ENCODE measurements at places on chromosomes 2 and 18.
A peak's percentile ranks its signal among the peaks of the same experiment; 100 is the strongest.

DNA sequence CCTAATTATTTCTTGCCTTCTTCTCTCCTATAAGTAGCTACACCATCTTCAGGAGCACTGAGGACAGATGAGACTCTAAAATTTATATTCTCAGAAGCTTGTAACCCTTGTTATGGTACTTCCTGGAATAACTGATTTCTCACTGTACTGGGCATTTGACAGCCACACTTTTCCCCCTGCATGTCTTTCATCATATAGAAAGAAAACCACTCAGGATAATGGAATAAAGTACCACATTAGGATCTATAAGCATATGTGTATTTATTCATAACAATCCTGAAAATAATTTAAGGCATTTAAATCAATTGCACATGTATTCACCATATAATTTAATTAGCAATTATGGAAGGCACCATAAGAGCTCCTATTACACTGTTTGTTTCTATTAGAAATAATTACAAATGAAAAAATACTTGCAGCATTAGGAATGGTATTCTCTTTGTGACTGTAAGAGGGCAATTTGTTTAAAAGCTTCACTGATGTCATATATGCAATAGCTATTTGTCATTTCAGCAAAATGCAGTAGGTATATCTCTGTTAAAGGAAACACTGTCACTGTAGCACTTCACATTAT is 216.9 kb upstream of the FSHR start:
- DNase-seq = no peak

DNA sequence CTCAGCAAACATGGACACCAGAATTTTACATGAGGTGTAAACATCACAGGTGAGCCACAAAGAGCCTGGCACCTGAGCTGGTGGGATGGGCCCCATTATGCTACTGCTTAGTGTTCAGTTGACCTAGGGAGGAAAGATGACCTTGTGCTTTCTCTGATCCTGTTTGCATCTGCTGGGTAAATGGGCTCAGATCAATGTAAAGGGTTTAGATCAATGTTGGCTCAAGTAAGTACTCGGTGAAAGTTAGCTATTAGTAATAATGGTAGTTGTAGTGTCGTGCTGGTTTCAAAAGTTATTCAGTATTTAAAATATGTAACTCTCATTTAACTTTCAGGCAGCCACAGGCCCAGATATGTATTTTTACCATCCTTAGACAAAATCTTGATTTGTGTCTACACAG is 19.8 kb downstream of the ABHD3 start:
- no peak for DNase-seq

DNA sequence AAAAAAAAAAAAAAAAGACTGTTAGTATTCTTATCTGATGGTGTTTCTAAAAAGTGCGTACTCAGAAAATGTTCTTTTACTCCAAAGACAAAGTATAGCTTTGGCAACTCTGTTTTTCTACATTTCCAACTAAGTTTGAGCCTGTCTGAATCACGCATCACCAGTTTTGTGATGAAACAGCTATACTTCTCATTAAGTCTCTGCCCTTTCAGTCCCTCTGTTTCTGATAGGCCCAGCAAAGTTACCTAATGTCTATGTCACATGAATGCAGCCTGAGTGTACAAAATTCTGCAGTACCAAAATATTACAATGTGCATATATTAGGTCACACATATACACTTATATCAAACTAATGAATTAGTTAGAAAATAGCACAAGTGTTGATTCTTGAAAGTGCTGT is 22.4 kb downstream of the TWSG1 start:
- DNase-seq = no peak

- no peak for DNase-seq
Observed at GRCh38 chr18:35183886-35184285, 56.9 kb upstream of the ZNF397 start.

DNA sequence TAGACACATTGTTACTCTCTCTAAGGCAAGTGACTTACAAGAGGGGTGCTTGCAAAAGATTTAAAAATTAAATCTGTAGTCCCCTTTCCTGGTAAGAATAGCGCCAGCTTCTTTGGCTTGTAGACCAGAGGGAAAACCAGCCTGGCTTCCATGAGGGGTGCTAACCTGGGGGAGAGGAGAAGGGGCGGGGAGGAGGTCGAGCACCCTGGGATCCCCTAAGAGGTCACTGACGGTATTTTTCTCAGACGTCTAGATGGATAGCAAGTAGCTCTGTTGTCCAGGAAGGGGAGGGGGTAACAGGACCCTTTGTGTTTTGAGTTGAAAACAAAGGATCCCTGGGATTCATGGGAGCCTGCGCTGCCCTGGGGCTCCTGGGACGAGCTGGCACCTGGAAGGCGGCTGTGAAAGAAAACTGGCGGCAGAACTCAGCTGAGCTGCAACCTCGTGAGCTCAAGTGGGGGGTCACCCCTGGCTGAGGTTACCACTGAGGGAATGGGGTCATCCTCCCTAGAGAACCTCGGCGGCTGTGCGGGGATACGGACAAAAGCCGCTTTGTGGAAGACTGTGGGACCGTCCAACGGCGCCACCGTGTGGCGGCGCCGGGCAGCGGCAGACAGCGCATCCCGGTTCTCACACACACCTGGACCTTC is 37.8 kb upstream of the MRPL19 start:
- DNase-seq = peak; percentile 13

GRCh38 chr2:46339200-46339599 is 42.0 kb downstream of the EPAS1 start:
- DNase-seq = no peak

DNA sequence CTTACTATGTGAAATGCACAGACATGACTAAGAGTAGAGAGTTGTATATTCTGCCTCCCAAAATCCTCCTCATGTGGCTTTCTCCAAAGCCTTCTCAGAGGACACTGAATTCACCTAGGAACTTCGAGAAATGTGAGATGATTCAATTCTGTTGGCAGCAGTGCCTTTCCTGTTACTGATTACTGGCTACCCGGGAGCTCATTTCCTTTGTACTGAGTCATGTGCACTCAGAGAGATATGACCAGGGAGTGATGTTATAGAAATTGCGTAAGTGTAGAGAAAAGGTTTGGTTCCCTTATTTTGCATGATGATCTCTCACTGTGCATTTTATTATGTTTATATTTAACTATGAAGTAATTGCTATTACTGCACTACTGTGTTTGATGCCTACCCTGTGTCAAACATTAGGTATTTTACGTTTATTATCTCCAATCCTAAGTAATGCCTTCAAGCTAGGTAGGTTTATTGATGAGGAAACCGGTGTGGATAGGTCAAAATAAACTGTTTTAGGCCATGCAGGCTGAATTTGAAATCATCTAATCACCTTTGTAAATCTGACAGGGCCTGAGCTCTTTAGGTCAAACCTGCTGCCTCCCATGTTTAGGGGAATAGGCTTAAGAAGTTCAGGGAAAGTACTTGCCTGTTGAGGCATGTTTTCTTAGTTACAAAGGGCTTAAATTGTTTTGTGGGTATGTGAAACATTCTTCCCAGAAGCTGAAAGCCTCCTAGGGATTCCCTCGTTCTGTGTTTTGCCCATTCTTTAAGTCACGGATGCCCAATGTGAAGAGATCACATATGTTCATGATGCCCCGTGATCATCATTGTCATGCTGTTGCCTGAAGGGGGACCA is 86.8 kb downstream of the FMNL2 start:
- no peak for DNase-seq

- no peak for DNase-seq
Observed at GRCh38 chr2:237491515-237492118, 4.6 kb downstream of the MLPH start.

GRCh38 chr18:54386043-54386442 is 28.3 kb downstream of the C18orf54 start:
- no peak for DNase-seq

DNA sequence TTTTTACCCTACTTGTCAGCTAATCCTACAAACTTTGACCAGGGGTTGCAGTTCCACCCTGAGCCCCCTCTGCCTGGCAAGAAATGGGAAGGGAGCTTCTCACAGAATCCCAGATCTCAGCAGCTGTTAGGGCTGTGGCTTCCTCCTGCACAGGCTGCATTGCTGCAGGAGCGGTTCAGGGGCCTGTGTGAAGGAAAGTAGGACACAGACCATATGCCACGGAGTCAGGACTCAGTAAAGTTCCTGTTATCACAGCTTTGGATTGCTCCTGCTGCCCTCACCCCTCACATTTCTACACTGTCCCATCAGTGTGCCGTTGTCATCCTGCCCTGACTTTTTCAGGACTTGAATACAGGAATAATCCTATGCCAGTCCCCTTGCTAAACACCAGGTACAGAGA is 62.8 kb upstream of the SP3 start:
- DNase-seq = no peak

DNA sequence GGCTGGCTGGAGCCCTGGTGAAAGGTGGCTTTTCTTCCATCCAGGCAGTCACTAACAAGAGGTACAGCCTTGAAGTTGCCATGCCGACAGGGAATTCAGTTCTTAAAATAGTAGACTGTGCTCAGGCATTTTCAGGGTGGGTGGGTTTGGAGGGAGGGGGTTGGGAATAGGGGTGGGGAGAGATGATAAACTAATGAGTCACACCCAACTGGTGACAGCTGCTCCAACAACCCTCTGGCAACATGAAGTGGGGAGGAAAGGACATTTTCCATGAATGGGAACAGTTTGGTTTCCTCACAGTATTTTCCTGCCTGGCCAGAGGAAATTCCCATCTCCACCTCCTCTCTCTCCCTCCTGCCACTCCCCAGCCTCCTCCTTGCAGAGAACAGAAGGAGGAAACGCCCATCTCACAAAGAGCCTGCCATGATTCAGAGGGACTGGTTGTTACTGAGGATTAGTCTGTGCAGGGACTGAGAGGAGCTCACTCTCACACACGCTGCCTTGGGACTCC is 113.0 kb upstream of the SLC1A4 start:
- DNase-seq = no peak

DNA sequence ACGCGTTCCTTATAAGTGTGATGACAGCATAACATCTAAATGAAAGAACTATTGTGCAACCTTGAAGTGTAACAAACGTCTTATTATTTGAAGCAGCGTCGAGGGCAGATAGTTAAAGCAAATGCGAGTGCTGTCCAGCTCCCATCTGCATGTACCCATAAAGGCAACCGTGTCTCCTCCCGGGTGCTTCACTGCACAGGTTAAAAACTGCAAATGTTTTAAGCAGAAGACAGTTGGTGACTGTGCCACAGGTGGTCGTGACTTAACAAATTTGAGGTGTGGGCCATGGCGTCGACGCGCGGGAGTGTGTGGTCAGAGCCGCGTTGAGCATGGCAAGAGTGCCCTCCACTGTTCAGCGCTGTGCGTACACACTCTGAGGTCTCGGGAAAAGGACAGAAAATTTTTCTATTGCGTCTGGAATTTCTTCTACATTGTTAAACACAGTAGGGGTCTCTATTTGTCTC is 6.4 kb downstream of the SALL3 start:
- DNase-seq = no peak

GRCh38 chr2:69001879-69002278 is 11.1 kb upstream of the ANTXR1 start:
- DNase-seq = no peak

DNA sequence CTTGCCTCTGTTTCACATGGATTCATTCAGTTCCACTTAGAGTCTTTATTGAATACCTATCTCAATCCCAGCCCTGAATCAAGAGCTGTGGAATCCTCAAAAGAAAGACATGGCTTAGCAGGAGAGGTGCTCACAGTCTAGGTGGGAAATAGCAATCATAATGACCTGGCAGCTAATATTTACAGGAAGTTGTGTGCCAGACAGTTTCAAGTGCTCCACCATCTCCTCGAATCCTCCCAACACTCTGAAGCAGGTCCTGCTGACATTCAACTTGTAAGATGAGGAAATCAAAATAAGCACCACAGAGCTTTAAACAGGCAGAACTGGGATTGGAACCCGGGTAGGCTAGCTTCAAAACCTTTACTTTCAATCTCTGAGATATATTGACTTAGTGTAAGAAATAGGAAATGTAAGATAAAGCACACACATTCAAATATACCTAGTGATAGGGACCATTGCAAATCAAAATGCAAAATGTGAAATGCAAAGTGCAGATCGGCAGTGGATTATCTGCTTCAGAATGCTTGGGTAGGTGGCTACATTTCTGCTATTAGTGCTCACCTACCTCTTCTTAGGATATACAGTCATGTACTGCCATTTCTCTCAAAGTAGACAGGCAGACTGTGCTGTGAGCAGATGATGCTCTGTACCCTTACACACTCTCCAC is 182.0 kb downstream of the PRKCE start:
- no peak for DNase-seq

GRCh38 chr2:111173338-111173737 is 52.6 kb downstream of the BCL2L11 start:
- DNase-seq = no peak

DNA sequence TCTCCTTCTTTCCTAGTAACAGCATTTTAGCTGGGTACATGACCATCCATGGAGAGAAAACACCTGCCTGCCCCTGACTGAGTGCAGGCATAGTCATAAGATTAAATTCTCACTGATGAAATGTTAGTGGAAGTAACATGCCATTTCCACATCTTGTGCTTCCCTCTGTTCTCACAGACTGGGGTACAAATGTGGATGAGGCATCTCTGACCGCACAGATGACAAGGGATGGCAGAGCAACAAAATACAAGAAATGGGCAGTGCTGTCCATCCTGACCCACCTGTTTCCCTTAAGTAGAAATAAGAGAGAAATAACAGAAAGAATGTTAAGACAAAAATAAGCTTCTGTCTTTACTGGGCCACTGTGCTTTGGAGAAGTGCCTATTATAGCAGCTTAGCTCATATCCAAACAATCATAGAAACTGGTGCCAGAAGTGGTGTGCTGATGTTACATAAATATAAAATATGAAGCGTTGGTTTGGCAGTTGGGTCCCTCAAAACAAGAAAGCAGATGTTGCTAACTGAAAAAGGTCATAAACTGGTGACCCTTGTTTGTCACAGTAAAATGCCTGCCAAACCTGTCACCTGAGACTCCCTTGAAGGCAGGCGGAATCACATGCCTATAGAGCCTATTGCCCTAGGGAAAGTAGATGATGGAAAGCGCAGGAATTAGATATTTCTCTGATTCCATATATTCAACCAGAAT is 72.4 kb upstream of the CCDC150 start:
- DNase-seq = no peak

Measured in activated CD4-positive, CD25-positive, alpha-beta regulatory T cell (primary cell).